ENCODE measurements at places on chromosomes 1 and 21.

GRCh38 chr1:109263234-109263596 lies 13.9 kb downstream of the CELSR2 start:
- no peak for DNase-seq

DNA sequence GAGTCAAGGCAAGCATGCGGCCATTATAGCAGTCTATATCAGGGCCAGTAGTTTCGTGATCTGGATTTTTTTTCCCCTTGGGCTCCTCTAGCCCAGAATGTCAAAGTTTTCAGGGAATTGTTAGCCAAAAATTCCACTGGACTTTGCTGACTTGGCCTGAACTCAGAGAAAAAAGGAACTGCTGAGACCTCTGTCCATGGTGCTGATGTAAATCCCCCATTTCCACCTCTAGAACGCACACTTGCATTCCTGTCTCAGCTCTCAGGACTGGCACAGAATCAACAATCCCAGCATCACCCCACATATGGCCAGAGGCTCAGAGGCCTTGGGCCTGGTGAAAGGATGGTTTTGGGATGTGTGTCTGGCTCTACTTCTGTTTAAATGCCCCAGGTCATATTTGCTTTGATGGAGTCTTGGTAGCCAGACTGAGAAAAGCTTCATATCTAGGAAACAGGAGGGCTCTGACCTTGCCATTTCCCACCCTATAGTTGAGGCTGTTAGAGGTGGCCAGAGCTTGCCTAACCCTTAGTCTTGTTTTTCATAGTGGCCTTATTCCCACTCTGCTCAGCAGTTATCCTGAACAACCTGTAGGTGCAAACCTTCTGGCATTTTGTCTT lies 16.9 kb upstream of the EFCAB14 start:
- DNase-seq = peak; percentile 29

DNA sequence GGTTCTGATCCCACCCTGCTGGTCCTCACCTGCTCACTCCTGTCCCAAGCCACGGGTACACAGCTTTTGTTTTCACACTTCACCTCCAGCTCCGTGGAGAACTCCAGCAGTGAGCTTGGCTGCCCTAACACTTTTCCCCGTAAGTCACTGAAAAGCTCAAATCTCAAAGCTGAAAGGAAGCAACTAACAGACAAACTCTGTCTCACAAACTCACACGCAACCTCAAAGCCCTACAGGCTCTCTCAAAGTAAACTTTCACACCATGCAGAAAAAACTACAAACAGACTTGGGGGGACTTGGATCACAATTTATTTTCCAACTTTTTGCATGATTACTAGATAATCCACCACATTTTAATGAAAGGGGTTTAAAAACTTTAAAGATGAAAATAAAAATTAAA lies 88.3 kb downstream of the AK5 start:
- no peak for DNase-seq

GRCh38 chr1:159008744-159009188 lies 941 bp upstream of the IFI16 start:
- peak; percentile 78 for DNase-seq

DNA sequence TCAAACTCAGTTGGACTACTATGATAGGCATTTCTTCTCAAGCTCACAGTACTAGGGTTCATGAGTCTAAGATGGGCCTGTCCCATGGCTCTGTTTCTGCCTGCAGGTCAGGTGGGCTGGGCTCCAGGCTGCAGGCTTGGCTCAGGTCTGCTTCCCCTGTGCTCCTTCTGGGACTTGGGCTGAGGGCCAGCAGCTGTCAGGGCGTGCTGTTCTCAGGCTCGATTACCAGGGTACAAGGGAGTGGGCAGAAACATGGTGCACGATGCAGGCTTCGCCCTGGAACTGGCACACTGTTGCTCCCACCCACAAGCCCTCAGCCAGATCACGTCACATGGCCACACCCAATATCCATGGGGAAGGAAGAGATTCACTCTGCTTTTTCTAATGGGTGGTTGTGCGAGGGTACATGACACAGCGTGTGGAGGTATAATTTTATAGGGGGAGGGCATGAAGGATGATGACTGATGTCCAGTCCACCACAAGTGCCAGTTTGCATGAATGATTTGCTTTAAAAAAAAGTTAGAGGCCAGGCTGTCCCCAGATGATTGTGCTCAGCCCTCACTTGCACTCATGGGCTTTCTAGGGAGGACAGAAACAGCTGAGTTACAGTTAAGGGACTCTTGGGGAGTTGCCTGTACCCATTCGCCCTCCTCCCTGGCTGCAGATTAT lies 118.0 kb downstream of the ACTL8 start:
- DNase-seq = no peak

GRCh38 chr1:14603645-14604044 lies 5.2 kb downstream of the KAZN start:
- no peak for DNase-seq

DNA sequence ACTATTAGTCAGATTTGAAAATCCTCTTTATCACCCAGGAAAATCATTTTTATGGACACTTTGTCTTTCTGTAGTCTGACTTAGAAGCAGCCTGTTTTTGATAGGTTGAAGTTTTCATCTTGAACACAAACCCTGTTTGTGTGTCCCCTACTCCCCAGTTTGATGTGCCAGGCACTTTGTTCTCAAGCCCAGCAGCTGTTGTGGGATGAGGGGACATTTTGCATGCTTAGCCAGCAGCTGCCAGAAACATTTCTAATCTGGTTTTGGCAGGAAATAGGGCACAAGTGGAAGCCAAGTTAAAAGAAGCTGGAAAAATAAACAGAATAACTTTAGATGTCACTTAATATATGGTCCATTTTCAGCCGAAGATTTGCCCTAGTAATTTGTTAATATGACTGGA lies 29.9 kb downstream of the ACTN2 start:
- no peak for DNase-seq

GRCh38 chr1:221303623-221304022 lies 424.4 kb downstream of the HLX start:
- DNase-seq = no peak

GRCh38 chr21:43640400-43640799 lies 18.9 kb downstream of the HSF2BP start:
- DNase-seq = no peak

DNA sequence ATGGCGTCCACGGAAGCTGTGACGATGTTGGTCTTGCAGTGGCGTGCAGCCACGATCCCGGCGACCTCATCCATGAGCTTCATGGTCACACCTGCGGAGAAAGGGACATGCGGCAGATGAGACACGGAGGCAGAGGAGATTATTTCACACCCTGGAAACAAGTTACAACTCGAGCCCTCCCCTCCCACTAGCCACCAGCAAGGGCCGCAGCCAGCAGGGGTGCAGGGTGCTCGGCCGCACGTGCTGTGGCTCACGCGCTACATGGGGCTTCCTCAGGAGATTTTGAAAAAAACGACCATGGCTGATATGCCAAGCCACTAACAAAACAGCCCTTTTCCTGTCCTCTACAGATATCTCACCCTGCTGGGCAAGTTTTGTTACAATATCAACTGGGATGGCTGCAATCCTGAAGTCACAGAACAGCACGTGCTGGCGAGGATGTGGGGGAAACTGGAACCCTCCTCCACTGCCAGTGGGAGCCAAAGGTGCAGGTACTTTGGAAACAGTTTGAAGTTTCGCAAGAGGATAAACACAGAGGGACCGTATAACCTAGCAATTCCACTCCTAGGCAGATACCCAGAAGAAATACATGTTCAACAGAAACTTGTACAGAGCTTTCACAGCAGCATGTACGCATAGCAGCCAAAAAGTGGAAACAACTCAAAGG lies 34.1 kb upstream of the GPR153 start:
- peak; percentile 6 for DNase-seq

DNA sequence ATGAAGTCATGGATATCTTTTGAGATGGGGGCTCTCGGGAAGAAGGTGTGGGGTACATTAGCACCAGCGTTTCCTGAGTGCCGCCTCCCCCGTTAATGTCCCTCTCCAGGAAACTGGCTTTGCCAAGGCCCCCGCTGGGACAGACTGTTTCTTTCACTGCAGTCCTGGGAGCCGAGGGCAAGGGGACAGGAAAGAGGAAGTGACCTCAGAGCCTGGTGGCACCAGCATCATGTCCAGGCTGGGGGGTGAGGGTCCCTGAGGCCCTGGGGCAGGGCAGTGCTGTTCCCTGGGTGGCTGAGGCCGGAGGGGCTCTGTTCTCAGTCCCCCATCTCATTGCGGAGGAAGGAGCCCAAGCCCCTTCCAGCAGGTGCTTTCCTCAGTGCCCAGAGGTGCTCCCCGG lies 5.8 kb downstream of the PFKL start:
- no peak for DNase-seq

DNA sequence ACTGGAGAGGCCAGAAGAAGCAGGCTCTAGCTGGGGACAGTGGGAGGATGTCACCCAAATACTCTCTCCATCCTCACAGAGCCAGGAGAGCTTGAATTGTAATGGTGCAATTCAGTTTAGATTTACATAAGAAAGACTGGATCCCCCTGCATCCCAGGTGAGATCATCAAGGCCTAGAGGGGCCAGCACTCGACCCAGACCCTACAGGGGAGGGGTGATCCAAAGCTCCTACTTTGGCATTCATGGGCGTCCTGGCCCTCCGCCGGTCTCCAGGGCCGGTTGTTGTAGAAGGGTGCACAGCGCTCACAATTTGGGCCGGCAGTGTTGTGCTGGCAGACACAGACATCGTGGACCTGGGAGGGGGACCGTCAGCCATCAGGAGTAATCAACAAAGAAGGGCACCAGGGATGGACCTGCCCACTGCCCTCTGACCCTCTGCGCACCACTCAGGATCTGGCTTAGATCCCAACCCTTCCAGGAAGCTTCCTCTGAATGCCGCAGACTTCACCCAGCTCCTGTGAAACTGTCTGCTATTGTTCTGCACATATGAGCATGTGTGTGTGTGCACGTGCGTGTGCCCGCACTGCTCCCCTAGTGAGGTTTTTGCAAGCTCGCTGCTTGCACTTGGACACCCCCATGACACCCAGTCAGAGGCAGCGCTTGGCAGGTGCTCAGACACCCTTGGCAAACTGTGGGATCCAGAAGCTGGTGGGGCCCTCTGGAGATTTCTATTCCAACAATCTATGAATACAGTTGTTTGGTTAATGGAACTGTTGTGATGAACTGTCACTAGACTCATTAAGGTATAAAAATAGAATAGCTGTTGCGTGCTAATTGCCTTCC lies 21.6 kb downstream of the LAMB3 start:
- no peak for DNase-seq

GRCh38 chr1:206469411-206469932 lies 804 bp upstream of the IKBKE start:
- peak; percentile 64 for DNase-seq

GRCh38 chr1:224543453-224543852 lies 72.7 kb upstream of the CNIH3 start:
- DNase-seq = no peak

DNA sequence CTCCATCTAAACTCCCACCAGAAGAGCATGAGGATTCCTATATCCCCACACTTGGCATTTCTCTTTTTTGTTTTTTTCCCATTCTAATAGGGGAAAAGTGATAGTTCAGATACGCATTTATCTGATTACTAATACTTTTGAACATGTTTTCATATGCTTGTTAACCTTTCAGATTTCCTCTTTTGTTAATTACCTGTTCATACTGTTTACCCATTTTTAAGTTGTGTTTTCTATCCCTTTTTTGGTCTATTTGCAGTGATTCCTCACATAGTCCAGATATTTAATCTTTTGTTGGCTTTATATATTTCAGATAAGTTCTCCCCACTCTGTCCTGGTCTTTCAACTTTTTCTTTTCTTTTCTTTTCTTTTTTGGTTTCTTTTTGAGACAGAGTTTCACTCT lies 13.6 kb upstream of the PIGK start:
- no peak for DNase-seq
